ENCODE measurements at places on chromosomes 4 and X. TPM values are rescaled to one million over a fixed set of nuclear protein-coding genes. Genes with fewer than 3 reads are reported as not detected.

GRCh38 chrX:49271341-49271740 lies 1.7 kb downstream of the PPP1R3F start:
- no peak overlapping the region for H3K4me3 ChIP-seq
- H3K4me1 ChIP-seq = peaks cover 10% of the 10 kb centered on the region
- no peaks in the 10 kb centered on the region for H3K36me3 ChIP-seq
- DNase-seq = no peak
- no peak overlapping the region for H3K27ac ChIP-seq

The OTC gene
- not detected for total RNA-seq

DNA sequence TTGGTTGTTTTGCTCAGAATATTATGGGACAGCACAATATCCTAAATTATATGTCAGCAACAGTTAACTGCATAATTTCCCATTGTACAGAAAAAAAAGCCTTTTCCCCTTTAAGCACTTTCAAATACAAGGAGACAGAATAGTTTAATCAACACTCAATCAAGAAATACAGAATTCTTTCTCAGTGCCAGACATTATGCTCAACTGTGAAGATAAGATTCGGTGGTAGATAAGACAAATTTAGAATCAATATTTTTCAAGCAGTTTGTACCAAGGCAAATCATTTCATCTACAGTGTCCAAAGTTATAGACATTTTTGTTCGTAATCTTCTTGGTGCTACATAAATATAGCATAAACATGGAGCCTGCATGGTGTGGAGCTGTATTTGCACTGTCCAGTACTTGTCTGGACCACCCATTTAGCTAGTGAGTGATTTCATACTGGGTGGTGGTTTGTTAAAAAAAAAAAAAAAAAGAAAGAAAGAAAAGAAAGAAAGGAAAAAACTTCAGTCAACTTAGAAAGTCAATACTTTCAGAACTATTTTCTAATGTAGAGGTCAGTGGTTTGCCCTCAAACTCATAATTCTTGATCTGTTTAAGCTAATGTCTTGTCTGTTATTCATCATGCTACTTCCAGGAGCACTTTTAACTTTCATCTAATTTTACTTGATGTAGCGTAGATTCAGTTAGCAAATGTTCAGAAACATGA lies 522.9 kb downstream of the FAT4 start:
- DNase-seq = no peak
- H3K36me3 ChIP-seq = no peaks in the 10 kb centered on the region
- H3K27me3 ChIP-seq = no peaks in the 10 kb centered on the region
- H3K27ac ChIP-seq = no peak overlapping the region
- no peaks in the 10 kb centered on the region for H3K4me1 ChIP-seq

The ANKRD50 gene
- total RNA-seq = 12.1 TPM

DNA sequence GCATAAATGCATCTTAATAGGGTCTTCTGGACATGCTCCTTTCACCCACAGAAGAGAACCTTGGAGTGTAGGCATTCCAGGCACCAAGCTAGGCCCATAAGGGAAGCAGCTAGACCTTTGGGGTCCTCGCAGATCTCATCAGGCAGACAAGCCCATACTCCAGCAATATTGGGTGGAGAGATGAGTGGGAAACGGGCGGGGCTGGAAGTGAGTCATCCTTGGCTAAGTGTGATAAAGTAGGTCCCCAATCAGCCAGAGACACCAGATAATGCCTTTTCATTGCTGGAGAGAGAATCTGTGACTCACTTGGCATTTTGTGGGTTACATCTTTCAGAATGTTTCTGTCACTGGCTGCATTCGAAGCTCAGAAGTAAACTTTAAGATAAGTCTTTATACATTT lies 133.3 kb upstream of the MBNL3 start:
- no peak overlapping the region for H3K4me3 ChIP-seq
- H3K4me1 ChIP-seq = no peaks in the 10 kb centered on the region
- no peaks in the 10 kb centered on the region for H3K36me3 ChIP-seq
- H3K27ac ChIP-seq = no peak overlapping the region
